ENCODE measurements at places on chromosomes 16 and 17. TPM values are rescaled to one million over a fixed set of nuclear protein-coding genes. Genes with fewer than 3 reads are reported as not detected.
A peak's percentile ranks its signal among the peaks of the same experiment; 100 is the strongest.

Gene RPGRIP1L
- 7.7 TPM for total RNA-seq

Gene KRTAP16-1
- not detected for total RNA-seq

DNA sequence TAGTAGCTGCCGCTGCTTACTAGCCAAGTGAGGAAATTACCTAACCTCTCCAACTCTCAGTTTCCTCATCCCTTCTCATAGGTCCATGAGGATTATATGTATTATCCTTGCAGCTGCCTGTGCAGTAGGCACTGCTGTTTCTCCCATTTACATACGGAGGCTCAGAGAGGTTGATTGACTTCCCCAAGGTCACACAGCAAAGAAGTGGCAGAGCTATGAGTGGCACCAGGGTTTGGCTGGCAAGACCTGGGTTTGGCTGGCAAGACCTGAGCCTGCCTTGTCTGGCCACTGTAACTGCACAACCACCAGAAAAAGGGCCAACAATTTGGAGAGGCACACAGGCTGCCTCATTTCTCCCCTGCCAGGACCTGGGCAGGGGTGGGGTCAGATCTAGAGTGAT, 2.5 kb upstream of the NDRG4 start:
- DNase-seq, result no peak

GRCh38 chr16:782258-782657, 5.9 kb downstream of the RPUSD1 start:
- DNase-seq, result no peak

DNA sequence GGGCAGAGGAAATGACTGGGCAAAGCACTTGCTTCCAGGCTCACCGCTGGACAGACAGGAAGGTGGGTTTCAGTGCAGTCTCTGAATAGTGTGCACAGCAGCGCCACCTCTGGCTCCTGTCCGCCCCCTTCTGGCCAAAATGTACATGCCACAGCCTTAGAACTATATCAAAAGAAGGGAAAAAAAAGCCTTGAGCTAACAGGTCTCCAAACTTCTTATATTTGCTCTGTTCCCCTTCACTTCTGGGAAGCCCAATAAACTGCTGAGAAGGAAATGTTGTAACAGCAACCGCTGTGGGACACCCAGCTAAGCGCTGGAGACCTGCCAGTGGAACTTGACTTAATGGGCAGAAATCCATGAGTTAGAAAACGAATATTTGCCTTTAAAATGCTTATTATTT, 17.5 kb downstream of the COG7 start:
- peak; percentile 40 for DNase-seq

GRCh38 chr17:76156662-76156991, 15.6 kb upstream of the FOXJ1 start:
- DNase-seq, result no peak
